ENCODE measurements at places on chromosomes 16 and 17.
A peak's percentile ranks its signal among the peaks of the same experiment; 100 is the strongest.

GRCh38 chr16:1188432-1189189 lies 35.7 kb downstream of the CACNA1H start:
- peak; percentile 55 for DNase-seq

GRCh38 chr16:19153876-19154275 lies 14.2 kb upstream of the SYT17 start:
- peak; percentile 56 for DNase-seq

GRCh38 chr16:75019007-75019406 lies 20.2 kb downstream of the ZNRF1 start:
- DNase-seq: no peak

DNA sequence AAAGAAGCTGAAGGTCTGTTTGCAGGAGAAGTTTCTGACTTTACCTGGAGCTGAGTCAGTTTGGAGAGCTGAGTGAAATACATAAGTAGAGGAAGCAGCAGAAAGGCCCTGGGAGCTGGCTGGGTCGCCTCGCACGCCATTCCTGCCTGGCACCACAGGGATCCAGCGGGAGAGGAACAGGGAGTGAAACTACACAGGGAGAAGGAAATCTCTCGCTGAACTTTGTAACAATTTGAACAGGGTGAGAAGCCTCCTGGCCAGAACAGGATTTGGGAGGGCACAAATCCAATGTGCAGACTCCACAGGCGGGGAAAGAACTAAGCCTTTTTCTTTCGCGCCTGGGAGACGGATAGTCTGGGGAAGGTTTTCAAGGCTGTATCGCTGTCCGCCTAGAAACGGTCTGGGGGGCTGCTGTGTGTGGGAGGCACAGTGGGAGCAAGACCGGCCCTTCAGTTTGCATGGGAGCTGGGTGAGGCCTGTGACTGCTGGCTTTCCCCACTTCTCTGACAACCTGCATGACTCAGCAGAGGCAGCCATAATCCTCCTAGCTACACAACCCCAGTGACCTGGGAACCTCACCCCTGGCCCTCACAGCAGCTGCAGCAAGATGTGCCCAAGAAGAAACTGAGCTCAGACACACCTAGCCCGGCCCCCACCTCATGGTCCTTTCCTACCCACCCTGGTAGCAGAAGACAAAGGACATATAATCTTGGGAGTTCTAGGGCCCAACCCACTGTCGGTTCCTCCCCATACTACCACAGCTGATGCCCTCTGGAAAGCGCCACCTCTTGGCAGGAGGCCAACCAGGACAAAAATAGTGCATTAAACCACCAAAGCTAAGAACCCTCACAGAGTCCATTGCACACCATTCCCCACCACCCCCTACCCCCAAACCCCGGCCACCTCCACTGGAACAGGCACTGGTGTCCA lies 778.6 kb downstream of the KCNJ2 start:
- no peak for DNase-seq

DNA sequence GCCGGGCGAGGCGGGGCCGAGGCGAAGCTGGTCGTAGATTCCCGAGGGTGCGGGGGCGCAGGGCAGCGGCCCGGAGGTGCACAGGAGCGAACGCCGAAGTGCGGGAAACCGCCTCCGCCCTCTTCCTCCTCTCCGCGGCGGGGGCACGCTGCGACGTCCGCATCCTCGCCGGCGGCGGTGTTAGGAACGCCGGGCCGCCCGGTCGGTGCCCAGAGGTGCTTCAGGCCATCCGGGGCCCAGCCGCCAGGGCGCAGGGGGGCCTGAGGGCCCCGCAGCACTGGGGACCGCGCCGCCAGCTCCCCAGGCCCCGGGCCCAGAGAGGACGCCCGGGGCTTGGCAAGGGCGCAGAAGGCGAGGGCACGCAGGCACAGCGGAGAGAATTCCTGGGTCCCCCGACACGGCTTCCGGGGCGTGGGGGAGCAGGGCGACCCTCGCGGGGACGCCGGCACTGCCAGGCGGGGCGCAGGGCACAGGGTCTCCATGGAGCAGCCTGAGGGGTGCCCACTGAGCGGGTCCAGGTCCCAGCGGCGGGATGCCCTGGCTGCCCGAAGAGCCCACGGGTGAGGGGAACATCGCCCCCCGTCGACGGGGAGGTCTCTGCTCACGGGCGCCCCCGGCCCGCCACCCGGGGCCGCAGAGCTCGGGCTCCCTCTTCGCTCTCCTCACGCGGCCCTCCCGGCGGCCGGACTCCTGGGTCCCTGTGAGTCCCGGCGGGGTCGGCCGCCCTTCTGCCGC lies 576 bp downstream of the EPOP start:
- no peak for DNase-seq

DNA sequence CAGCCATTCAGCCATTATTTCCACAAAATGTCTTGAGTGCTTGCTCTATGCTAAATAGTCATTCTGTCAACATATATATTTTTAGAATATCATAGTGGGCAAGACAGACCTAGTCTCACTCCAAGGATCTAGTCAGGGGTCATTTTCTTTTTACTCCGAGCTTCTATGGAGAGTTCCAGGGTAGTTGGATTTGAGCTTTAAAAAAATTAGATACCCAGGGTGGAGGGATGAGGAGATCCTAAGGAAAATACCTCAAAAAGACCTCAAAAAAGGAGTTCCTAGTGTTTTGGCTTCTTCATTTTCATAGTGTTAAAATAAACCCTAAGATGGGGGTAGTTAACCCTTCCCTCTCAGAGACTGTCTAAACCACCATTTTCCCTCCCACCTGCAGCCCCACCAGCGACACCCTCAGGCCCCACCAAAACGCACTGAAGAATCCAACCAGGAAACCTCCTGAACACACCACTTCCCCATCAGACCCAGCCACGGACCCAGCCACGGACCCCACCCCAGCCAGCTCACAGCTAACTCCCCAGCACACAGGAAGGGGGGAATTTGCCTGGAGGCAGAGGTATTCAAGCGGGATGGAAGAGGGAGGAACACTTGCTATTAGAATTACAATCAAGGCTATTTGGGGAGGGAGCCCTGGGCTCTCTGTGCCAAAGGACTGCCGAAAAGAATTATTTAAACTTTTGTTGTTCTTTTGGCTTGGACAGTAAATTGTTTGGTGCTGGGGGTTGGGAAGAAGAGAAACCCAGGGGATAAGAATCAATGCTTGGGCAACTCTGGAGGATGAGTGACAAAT lies 2.2 kb downstream of the ETV4 start:
- no peak for DNase-seq

DNA sequence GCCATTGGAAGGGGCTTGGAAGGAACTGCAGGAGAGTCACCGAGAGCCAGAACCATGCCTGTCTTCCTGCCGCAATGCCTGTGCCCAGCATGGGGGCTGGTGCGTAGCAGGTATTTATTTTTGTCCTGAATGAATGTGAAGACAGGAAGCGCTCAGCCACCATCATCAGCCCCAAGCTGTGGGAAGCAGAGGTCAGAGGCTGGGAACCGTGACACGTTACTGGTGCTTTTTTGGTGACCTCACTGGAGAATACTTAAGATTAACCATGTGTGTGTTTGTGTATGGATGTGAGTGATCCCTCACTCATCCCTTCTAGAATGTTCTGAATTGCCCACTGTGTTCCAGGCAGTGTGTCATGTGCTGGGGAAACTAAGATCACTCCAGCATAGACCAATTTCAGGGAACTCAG lies 343.8 kb downstream of the SNX29 start:
- DNase-seq: no peak

DNA sequence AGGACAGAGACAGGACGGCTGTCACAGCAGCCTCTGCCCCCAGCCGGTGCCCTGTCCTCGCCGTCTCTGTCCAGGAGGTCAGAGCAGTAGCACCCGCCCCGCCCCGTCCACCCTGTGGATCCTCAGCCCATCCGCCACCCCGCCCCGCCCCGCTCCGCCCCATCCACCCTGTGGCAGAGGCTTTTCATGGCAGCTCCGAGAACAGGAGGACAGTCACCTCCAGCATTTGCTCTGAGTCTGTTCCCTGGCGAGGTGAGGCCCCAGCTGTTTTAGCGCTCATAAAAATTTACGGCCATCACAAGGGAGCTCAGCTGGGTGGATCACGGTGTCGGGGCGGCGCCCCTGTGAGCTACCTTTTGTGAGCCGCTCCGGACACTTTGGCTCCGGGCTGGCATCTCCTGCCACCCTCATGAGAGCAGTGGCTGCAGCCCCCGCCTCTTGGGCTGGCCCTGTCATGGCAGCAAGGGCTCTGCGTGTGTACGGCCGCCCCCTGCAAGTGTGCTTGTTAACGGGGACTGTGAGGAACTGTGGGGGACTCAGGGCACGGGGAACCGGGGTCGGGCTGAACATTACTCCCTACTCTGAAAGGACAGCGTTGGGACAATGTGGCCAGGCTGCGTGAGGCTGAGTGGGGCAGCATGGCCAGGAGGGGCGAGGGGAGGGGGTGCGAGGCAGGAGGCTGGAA lies 32.3 kb upstream of the GNG13 start:
- DNase-seq: no peak

- peak; percentile 10 for DNase-seq
Observed at GRCh38 chr17:51857052-51857597, 301.4 kb downstream of the CA10 start.

DNA sequence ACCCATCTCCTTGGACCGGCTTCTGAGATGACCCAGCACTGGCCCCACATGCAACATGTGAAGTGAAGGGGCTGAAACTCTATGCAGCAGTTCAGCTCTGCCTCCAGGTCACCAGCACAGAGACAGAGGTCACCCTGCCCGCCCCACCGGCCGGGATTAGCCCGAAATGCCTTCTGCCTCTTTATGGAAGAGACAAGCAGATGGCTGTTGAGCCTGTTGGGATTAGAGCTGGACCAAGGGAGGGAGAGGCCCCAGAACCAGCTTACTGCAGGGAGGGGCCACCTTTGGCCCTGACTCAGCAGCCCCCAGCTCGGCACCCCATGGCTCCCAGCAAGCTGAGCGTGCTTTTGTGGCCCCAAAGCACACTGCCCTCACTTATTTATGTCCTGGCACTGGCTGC lies 5.7 kb downstream of the AIPL1 start:
- no peak for DNase-seq

- no peak for DNase-seq
Observed at GRCh38 chr17:58991718-58992331, 114.9 kb downstream of the TRIM37 start.

- DNase-seq: no peak
Observed at GRCh38 chr16:87046235-87046634, 271.0 kb downstream of the C16orf95 start.

- DNase-seq: no peak
Observed at GRCh38 chr16:72182976-72183375, 11.0 kb upstream of the PMFBP1 start.

GRCh38 chr17:31558748-31559583 lies 167.5 kb downstream of the RAB11FIP4 start:
- peak; percentile 70 for DNase-seq

DNA sequence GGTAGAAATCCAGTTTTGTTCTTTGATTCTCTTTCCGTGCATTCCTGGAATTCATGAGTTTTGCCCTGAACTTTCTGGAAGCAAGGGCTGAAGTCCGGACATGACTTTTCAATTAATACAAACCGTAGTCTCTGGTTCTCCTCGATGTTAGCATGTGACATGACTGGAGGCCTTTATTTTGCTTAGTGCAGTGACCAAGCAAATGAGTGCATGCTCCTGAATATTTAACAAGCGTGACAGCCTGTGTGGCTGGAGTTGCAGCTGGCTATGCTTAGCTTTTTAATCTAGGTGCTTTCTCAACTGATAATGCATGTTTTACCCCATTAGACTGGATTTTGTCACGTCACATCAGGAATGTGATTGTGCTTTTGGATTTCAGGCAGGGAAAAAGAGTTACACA lies 302.1 kb downstream of the MAP2K6 start:
- no peak for DNase-seq

DNA sequence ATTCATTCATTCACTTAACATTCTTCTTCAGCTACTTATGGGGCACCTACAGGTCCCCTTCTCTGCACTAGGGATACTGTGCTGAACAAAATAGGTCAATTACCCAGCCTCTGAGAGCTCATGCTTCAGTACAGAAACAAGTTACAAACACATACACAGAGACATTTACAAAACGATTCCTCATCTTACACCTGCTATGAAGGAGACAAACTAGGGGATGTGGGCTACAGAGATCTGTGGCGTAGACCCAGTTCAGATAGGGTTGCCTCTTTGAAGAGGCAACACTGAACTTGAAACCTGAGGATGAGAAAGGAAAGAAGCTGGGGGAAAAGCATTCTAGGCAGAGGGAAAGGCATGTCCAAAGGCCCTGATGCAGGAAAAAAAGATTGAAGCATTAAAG lies 5.2 kb downstream of the IL21R start:
- no peak for DNase-seq

GRCh38 chr16:79265701-79266100 lies 334.8 kb downstream of the MAF start:
- DNase-seq: no peak

DNA sequence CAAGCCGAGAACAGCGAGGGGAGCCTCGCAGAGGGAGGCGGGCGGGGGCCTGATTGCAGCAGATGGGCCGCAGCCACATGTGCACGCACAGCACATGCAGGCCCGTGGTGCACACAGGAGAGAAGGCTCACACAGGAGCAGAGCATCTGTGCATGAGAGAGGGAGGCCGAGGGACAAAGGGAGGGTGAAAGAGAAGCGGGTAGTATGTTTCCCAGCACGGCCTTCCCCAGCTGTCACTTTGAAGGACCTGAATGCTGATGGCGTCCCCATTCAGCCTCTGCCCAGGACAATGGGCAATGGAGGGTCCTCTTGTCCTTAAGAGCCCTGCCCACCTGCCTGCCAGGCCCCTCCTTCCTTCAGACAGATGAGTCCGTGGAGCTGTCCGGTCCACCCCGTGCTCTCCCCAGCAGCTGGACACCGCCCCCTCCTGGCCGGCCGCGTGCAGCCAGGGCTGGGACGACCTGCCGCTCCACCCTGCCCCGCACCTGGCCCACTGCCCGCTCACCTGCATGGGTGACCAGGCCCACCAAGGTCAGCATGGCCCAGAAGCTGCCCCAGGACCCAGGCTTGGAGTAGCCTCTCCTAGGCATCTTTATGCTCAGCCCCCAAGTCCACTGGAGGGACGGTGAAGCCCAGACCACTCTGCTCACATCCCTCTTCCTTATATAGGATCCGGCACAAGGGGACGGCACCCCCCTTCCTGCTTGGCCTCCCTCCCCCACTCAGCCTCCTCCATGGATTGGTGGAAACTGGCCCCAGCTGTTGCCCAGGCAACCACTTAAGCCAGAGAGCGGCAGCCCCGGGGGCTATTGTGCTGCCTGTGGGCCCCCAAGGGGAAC lies at the start of gene BTBD17:
Gene BTBD17, minus strand, starts transcription at position 639 of the 839 bp plus-strand sequence. Its CDS starts 49 bp downstream, at position 590.
- peak; percentile 77 for DNase-seq

DNA sequence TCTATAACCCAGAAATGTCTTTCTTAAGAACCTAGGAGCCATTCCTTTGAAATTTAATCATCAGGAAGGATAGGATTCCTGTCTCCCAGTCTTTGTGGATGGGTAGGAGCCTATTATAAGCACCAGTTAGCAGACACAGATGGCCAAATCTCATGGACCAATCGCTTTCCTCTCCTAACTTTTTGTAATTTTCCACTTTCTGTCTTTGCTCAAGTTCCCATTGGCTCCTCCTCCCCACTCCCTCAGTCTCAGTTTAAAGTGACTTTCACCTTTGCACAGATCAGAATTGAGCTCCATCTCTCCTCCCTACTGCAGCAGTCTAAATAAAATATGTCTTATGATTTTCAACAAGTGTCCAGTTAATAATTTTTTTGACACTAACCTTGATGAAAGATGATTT lies 192.3 kb downstream of the HS3ST3A1 start:
- DNase-seq: no peak

GRCh38 chr17:1315891-1316403 lies 36.5 kb downstream of the TRARG1 start:
- peak; percentile 72 for DNase-seq

- no peak for DNase-seq
Observed at GRCh38 chr16:23807028-23807427, 28.8 kb upstream of the PRKCB start.

All from HEK293T (cell line).